ENCODE measurements at places on chromosomes 1 and 21.

GRCh38 chr1:229432905-229433304 lies 989 bp downstream of the ACTA1 start:
- DNase-seq = no peak

DNA sequence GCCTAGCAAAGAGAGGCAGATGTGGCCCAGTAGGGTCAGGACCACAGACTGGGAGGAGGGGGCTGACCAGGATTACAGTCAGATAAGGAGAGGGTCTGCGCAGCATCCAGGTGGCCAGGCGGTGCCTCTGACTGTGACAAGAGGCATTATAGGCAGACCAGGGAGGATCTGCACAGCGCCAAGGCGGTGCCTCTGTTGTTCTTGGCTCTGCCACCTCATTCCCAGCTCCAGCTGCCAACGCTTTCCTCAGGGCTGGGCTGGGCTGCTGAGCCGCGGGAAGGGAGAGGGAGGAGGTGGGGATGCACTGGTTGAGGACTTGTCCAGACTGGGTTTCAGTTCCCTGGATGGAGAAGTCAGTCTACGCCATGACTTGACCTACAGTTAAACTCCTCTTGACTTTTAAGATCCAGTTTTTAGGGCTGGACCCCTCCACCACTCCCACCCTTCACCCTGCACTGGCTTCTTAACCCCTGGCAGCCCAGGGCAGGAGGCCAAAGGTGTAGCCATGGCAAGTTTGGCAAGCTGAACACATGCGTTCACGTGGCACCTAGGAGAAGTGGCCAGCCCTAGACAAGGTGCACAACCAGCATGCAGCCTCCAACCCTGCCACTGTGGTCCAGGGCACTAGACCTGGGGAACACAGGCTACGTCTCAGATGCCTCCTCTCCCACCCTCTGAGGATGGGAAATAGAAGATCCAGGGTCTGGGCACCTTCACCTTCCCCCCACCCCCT lies 4.5 kb upstream of the CRABP2 start:
- peak; percentile 78 for DNase-seq

DNA sequence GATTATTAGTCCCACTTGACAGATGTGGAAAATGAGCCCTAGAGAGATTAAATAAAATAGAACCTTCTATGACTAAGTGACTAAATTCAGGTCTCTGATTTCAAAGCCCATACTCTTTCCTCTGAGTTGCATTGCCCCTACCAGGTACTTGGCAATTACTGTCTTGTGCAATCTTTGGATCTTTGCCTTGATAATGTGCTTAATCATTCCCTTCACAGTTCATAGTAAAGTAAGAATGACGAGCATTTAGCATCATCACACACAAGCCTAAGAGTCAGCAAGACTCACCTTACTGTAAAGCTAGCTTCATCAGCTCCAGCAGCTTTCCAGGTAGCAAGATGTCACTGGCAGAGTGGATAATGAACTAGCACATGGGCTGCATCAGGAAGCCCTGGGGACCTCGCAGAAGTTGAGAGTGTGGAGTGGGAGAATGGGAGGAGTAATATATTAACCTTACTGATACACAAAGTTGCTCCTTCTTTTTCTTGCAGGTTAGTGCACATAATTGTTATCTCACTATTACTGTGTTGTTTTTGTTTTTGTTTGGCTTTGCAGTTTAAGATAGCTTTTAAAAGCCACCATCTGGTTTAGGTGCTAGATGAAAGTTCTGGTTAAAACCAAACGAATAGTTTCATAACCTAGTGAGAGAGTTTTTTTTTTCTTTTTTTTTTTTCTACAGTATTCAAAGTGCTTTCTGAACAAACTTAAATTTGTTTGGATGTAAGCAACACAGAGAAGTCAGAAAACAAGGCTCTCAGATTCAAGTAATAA lies 71.8 kb downstream of the PBX1 start:
- DNase-seq = no peak

- DNase-seq = no peak
Measured at GRCh38 chr1:207009182-207009850, 23.2 kb downstream of the C1orf116 start.

DNA sequence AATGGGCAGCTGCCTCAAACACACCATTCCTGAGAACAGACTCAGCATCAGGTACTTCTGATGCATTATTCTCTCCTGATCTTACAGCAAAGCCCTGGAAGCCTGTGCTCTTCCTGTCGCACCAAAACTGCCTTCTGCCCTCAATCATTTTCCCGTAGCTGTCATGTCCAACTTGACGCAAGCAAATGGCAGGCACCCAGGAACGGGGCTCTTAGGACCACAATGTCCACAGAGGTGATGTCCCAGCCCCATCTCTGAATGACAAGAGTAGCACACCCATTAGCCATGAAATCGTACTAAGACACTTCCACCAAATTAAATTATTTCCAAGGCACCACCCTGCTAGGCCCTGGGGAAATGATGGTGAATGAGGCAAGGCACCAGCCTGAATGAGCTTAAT lies 47.1 kb downstream of the PTPN14 start:
- DNase-seq = no peak

DNA sequence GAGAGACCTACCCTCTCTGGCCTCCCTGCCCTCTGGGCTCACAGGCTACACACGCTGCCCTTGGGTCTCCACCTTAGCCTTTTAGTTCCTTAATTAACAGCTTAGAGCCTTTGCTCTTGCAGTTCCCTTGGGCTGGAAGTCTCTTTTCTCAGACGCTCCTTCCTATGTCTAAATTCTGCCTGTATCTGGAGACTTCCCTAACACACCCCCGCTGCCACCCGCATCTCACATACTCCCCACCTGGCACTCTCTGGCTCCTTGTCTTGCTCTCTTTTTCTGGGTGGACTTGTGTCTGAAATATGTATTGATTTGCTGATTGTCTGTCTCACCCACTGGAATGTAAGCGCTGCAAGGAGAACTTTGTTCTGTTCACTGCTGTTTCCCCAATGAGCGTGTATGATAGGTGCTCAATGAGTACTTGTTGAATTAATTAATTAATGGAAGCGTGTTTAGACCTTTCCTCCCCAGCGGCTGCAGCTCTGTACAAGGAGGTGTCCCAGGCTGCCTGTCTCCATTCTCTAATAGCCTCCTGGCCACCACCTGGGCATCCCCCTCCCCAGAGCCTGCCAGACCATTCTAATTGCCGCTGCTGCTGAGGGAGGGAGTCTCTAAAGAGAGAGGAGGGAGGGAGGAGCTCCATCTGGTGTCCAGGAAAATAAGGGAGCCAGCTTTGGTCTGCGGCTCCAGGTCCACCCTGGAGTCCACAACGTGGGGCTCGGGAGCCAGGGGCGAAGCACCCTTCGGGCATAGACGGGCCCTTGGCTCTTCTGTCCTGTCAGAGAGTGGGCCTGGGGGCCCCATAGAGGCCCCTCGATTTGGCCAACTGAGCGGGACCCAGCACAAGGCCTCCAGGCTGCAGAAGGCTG lies 95.4 kb downstream of the RNF220 start:
- no peak for DNase-seq

DNA sequence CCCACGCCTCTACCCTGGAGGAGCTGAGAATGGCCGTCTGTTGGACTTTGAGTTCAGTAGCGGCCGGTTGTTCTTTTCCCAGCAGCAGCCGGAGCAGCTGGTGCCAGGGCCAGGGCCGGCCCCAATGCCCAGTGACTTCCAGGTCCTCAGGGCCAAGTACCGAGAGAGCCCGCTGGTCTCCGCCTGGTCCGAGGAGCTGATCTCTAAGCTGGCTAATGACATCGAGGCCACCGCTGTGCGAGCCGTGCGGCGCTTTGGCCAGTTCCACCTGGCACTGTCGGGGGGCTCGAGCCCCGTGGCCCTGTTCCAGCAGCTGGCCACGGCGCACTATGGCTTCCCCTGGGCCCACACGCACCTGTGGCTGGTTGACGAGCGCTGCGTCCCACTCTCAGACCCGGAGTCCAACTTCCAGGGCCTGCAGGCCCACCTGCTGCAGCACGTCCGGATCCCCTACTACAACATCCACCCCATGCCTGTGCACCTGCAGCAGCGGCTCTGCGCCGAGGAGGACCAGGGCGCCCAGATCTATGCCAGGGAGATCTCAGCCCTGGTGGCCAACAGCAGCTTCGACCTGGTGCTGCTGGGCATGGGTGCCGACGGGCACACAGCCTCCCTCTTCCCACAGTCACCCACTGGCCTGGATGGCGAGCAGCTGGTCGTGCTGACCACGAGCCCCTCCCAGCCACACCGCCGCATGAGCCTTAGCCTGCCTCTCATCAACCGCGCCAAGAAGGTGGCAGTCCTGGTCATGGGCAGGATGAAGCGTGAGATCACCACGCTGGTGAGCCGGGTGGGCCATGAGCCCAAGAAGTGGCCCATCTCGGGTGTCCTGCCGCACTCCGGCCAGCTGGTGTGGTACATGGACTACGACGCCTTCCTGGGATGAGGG lies 28.5 kb upstream of the SPSB1 start:
- DNase-seq = no peak
